ENCODE measurements at places on chromosomes 16 and 17.

DNA sequence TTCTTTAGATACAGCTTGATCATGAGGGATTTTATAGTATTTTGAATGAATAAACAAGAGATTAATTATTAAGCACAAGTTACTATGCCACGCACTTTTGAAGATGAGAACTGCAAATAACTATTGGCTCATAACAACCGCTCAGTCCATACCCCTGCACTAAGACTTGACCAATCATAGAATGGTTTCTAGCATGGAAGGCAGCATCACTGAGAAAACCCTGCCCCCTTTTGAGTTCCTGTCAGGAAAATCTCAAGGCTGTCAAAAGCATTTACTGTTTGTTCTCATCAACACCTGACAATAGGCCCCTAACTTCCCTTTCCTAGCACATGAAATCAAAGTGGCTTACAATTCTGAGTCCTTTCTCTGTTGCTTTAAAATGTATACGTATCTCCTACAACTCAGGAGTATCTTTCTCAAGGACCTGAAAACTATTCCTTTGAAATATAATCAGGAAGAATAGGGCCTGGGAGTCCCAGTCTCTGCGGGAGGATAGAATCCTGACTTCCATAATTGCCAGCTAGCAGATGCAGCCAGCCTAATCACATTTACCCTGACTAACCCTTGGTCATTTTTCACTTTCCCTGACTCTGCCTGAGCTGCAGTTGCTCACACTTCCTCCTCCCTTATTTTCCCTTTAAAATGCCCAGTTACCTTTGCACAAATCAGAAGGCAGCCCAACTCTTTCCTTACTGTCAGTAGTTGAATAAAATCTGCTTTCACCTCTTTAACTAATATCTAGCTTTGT, 9.1 kb upstream of the MMD start:
- DNase-seq, result no peak

- no peak for DNase-seq
Measured at GRCh38 chr17:80163336-80163735, 6.5 kb upstream of the CARD14 start.

GRCh38 chr17:31907342-31907962, 5.9 kb upstream of the UTP6 start:
- no peak for DNase-seq

- DNase-seq, result no peak
Measured at GRCh38 chr16:10242916-10243315, 60.7 kb upstream of the GRIN2A start.

DNA sequence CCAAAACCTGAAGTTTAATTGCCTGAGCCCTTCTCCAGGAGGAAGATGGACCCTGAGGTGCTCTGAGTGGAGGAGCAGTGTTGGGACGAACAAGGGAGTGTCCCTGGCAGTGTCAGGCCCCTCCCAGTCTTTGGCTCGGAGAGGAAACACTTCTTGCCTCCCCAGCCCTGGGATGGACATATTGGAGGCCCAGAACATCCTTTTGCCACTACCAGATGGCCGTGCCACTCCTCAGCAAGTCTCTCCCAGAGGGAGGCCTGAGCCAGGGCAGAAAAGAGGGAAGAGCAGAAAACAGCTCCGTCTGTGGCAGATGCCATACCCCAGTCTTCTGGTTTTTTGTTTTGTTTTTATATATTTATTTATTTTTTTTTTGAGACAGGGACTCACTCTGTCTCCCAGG, 91.5 kb upstream of the CRHR1 start:
- no peak for DNase-seq

DNA sequence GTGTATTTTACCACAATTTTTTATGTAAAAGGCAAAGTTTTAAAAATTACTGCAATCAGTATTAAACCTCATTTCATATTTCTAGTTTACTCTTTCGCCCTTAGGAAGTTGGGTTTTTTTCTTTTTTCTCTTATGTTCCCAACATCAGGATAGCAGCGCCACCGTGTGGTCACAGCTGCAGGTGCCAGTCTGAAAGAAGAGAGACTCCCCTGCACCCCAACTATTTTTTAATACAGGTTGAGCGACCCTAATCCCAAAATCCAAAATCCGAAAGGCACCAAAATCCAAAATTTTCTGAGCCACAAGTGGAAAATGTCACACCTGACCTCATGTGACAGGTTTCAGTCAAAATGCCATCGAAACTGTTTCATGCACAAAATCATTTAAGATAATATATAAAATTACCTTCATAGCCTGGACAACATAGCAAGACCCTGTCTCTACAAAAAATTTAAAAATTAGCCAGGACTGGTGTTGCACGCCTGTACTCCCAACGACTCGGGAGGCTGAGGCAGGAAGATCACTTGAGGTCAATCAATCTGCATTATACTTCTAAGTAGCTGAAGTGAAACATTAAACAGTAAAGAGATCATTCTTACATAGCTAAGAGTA, 21.8 kb upstream of the ASGR2 start:
- peak; percentile 72 for DNase-seq

GRCh38 chr16:88649924-88650748, 717 bp downstream of the CYBA start:
- no peak for DNase-seq

- DNase-seq, result no peak
Measured at GRCh38 chr16:74731853-74732477, 31.3 kb upstream of the MLKL start.

- DNase-seq, result no peak
Measured at GRCh38 chr17:64551461-64551860, 44.7 kb downstream of the CEP95 start.

GRCh38 chr17:4066210-4066609, 76.6 kb downstream of the ZZEF1 start:
- no peak for DNase-seq

- DNase-seq, result no peak
Measured at GRCh38 chr16:67396159-67397035, 3.1 kb upstream of the TPPP3 start.
